ENCODE measurements at places on chromosomes 3 and 15.

- DNase-seq, result peak; percentile 40
Observed at GRCh38 chr15:31489801-31490646, 163.4 kb downstream of the KLF13 start.

DNA sequence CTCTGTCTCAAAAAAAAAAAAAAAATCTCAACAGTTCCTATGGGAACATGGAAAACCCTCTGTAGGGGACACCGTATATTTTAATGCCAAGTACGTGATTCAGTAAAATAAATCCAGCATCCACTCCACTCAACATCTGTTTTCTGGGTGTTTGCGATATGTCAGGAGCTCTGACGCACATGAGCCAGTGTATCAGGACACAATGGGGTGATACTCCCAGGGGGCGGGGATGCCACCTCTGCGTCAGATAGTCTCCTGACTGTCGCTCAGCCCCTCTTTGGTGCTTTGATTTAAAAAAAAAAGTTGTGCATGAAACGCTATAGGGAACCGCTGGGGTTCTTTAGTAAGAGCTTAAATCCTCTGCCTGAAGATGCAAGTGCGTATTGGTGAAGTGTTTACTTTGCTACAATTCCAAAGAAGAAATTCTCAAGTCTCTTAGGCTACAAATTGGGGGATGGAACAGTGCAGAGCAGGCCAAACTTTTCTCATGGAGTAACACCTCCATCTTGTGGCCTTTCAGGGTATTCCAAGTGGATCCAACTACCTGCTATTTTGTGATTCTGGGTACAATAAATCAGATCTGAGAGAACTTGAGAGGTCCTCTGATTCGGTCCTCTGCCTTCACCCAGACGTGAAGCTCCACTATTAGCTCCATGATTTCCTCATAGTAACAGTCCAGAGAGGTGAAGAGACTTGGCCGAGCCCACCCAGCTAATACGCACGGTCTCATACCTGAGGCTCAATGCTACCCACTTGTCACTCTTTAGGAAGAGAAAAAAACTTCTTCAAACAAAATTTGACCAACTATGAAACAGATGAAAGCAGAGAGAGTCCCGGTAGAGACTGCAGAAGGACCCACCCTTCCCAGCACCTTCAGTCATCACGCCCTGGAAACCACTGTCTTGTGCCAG is 9.3 kb upstream of the NR2E3 start:
- DNase-seq, result no peak

GRCh38 chr3:124654470-124654845 is 75.8 kb upstream of the UMPS start:
- DNase-seq, result no peak

- no peak for DNase-seq
Observed at GRCh38 chr15:32859251-32859650, 141.4 kb downstream of the GREM1 start.

DNA sequence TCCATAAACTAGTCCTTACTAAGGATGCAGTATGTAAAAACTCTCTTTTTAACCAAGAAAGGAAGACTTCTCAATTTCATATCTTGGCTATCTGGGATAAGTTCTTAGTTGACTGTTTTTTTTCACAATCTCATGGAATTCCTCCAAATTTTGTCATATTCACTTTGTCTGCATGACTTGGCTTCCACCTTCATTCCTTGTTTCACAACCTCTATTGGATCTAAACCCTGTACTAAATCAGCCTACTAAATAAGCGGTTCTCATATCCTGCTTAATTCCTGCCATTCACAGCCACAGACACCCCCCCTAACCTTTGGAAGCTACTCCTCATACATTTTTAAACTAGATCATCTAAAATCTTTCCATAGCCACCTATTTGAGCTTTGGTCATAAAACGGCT is 370.6 kb upstream of the NAALADL2 start:
- no peak for DNase-seq

DNA sequence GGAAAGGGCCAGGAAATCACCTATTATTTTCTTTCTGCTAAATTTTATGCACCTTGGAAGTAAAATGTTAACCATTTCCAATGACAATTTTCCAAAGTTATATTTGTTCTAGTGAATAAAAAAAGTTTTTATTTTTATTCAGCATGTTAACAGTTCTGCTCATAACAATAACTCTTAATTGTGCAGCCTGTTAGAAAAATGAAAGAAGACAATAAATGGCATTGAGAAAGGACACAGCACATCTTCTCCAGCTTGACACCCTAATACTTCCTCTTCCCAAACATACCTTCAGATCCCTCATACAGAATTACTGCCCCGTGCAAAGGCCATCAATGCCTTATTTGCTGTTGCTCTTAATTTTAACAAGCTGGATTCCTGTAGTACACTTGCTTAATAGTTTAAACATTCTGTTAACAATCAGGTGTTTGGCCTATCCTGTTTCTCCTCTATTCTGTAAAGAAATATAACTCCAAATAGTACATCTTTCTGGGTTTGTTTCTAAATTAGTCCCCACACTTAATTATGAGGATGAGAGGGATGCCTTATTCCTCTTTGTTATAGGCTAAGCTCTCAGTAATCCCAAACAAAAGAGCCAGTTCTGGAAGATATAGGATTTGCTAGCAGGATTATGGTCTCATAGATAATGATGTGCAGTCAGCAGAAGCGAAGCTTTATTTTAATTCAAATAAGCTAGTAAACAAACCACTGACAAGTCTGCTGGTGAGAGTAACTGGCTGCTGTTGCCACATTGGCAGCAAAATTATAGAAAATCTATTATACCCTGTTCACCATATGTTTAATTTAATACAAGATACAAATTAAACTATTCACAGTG is 19.2 kb upstream of the SOX2 start:
- no peak for DNase-seq

GRCh38 chr3:33166095-33166494 is 52.3 kb downstream of the CRTAP start:
- DNase-seq, result no peak

- DNase-seq, result peak; percentile 33
Observed at GRCh38 chr15:100341239-100341749, 481 bp downstream of the ADAMTS17 start.

GRCh38 chr15:34437687-34438086 is at the start of gene GOLGA8A:
GOLGA8A (minus strand) TSS chr15:34437808; CDS start chr15:34389691, 48,117 bp downstream.
- peak; percentile 89 for DNase-seq

DNA sequence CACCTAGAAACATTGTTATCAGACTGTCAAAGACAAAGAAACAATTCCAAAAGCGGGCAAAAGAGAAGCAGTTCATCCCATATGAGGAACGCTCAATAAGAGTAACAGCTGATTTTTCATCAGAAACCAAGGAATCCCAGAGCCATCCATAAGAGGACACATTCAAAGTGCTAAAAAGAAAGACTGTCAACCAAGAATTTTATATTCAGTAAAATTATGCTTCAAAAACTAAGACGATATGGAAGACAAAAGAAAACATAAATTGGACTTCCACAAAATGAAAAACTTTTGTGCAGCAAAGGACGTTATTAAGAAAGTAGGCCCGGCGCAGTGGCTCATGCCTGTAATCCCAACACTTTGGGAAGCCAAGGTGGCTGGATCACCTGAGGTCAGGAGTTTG is 4.0 kb downstream of the LEO1 start:
- no peak for DNase-seq

GRCh38 chr3:26753095-26753494 is 130.5 kb downstream of the LRRC3B start:
- DNase-seq, result no peak

GRCh38 chr3:38332201-38332600 is 14.4 kb upstream of the XYLB start:
- no peak for DNase-seq

- no peak for DNase-seq
Observed at GRCh38 chr3:23945663-23945912, 502 bp downstream of the NR1D2 start.

DNA sequence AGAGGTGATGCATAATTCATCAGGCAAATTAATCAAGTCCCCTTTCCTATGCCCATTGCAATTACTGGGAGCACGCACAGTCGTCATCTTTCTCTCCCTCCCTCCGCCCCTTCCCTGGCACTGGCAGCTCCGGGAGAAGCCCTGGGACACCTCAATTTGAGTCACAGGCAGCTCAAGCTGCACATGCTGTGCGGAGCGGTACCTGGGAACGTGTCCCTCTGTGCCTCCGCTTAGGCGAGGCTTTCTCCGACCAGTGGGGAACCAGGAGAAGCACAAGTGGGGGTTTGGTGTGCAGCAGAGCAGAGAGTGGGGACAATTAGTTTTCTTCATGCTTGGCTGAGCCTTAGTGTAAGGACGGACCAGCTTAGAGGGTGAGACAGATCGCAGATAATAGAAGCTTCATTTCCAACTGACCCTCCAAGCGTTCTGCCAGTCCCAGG is 88.3 kb downstream of the SOX14 start:
- no peak for DNase-seq

GRCh38 chr3:64368257-64369020 is 143.2 kb upstream of the PRICKLE2 start:
- DNase-seq, result no peak

DNA sequence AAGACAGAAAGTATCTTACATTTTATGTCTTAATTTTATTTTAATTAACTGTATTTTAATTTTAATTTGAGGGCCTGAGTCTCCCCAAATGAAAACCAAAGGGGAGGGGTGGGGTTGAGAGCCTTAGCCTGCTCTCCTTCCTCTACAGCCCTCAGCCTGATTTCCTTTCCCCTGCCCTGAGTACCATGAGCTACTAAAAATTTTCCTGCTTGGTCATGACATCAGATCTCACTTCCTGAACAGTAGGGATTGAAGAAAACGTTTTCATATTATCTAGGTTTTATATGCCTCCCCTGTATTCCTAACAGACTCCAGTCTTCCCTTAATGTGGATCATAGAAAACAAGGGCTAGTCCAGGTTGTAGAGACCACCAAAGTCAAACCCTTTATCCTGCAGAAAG is 133.9 kb downstream of the MYLK start:
- no peak for DNase-seq

GRCh38 chr3:9036404-9037131 is 73.3 kb upstream of the RAD18 start:
- DNase-seq, result no peak

DNA sequence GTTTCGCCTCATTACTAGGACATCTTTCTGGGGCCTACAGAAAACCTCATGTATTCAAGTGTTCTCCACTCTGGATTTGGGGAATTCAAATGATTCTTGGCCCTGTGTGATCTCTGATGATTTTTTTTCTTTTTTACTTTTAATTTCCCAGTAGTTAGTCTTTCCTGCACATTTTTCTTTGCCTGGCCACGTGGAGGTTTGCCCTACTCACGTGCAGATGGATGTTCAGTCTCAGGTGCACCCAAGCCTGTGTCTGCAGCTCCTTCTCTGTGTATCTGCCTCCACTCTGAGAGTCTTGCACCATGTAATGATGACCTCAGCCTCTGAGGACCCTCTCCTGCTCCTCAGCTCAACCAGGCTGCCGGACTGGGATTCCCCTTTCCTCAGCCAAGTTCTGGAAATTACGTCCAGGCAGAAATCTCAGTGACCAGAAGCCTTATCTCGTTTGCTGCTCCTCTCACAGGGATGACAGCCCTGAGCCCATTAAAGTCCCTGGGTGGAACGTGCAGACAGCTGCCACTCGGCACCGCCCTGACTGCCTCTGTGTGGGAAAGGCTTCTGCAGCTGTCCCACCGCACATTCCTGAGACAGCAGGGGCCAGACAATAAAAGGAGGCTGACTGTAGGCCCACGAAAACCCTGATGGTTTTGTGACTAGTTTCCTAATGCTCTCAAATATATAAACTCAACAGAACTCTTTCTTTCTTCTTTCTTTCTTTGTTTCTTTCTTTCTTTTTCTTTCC is 31.4 kb upstream of the GABRB3 start:
- DNase-seq, result no peak

DNA sequence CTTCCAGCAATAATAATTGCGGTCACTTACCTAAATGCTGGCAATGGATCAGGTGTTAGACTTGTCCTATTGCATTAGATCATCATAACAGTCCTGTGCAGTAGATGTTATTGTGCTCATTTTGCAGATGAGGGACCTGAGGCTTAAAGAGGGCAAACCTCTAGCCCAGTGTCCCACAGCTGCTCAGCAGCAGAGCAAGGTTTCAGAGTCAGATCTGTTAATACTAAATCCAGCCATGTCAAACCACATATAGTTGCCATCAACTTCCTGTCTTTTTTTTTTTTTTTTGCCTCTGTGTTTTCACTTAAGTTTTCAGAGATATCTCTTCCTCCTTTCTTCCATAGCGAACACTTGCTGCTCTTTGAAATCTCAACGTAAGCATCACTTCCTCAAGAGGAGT is 12.1 kb downstream of the FEZF2 start:
- no peak for DNase-seq

DNA sequence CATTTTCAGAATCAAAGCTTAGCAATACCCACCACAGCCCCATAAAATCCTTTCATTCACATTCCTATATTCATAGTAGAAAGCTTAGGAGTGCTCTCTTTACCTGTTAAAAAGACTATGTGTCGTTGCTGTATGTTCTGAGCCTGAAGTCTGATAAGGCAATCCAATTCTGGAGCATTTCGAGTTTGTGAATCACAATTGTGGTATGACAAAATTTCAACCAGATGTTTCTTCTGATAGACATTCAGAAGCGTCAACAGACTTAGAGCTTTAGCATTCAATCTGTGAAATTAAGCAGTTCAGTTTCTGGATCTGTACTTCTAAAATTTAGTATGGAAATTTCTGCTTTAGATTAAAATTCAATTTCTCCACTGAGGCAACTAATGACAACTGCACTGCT is 58.3 kb downstream of the TASOR start:
- no peak for DNase-seq

GRCh38 chr15:85380217-85380811 is at the start of gene AKAP13:
AKAP13 (plus strand) TSS chr15:85380603; CDS start chr15:85485721, 105,118 bp downstream.
- DNase-seq, result peak; percentile 92

GRCh38 chr3:147838652-147839051 is 429.5 kb downstream of the ZIC1 start:
- no peak for DNase-seq

GRCh38 chr3:46607603-46608028 is 4.7 kb upstream of the FAM240A start:
- no peak for DNase-seq

GRCh38 chr15:66841953-66842681 is 140.1 kb downstream of the SMAD6 start:
- peak; percentile 28 for DNase-seq

- DNase-seq, result no peak
Observed at GRCh38 chr15:58535337-58535736, 103.5 kb downstream of the LIPC start.

DNA sequence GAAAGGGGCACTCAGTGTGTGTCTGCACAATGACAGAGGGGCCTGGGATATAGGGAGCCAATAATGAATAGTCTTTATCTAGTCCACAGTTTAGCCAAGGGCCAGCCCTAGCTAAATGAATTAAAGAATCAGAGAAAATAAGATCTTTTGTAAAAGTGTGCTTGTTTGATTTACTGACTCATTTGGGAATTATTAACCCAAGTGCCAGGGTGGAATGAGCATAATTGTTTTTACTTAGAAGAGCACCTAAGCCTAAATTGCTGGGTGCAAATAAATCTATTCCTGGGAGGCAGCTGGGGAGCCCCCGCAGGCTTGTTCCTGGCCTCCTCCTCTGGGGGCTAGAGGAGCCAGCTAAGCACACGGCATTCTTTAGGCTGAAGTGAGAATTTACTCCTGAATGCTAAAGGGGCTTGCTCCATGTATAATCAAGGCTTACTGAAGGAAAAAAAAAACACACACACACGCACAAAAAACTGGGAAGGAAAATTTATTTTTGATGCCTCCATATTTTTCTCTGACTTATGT is 405.3 kb upstream of the SUCLG2 start:
- DNase-seq, result no peak
